ENCODE measurements at places on chromosomes 1 and 21.

- no peak for DNase-seq
Measured at GRCh38 chr1:90220496-90220895, 225.6 kb downstream of the ZNF326 start.

GRCh38 chr1:159786465-159786864 is 5.7 kb downstream of the DUSP23 start:
- DNase-seq = no peak

- no peak for DNase-seq
Measured at GRCh38 chr1:113792986-113793385, 19.3 kb downstream of the RSBN1 start.

DNA sequence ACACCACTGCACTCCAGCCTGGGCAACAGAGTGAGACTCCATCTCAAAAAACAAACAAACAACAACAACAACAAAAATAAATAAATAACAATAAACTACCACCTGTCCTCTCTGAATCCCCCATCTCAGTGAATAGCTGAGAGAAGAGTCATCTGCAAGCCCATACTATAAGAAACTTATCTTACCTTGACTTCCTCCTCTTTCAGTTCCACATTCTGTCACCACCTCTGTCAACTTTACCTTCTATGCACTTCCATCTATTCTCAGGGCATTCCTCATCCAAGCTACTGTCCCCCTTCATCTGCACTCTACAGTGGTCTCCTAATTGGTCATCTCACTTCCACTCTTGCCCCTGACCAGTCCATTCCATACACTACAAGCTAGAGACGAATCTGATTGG is 58.1 kb downstream of the KIAA0040 start:
- DNase-seq = no peak

- no peak for DNase-seq
Measured at GRCh38 chr1:16719571-16720350, 20.6 kb upstream of the RNU1-4 start.

DNA sequence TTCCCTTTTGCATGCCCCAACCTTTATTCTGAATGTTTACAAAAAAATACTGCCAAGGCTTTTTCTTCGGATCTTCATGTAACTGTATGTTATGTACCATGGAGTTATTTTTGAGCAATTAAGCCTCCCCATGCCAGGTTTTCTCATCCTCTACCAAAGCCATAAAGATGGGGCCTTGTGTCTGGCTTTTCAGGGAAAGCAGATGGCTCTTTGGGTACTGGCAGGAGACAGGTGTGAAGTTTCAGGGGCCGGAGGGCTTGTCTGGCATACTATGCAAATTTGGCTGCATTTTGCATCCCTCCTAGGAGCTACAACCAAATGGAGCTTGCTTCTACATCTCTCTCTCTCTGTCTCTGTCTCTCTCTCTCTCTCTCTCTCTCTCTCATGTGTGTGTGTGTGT is 28.1 kb upstream of the PLXNA2 start:
- DNase-seq = no peak

GRCh38 chr1:220707160-220707559 is 17.0 kb downstream of the C1orf115 start:
- DNase-seq = no peak

DNA sequence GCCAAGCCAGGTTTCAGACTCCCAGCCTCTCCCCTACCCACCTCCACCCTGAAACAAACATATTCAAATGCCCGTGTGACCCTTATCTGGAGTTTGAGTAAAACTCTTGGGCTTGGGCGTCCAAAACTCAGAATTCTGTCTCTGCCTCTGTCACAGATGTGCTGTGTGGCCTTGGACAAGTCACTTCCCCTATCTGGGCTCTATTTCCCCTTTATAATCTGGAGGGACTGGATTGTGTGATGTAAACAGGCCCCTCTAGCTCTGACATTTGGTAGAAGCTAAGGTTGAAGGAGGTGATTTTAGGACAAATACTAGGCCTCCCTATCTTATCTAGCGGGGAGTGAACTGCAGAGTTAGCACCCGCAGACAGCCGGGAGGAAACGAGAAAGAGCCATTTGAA is 67.5 kb downstream of the IGSF21 start:
- DNase-seq = no peak

- no peak for DNase-seq
Measured at GRCh38 chr1:18316764-18317163, 164.0 kb upstream of the KLHDC7A start.

DNA sequence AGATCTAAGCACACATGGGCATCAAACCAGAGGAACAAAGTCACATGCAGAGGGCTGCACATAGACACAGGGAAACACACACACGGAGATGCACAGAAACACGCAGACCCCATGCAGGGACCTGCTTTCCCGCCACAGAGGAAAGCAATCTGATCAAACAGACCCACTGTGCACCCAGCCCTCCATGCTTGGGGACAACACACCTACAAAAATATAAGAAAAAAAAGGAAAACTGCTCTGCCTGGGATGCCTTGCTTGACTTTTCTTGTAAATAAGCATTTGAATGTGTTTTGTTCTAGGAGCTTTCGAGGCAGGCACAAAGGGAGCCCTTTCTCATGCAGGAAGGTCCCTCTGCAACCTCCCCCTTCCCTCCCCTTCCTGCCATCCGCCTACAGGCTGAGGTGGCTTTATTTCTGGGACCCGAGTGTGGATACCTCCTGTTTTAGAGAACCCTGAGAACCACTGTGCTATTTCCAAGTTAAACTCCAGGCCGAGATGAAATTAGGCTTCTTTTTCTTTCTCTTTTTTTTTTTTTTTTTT is 3.5 kb upstream of the ICMT start:
- DNase-seq = no peak

- DNase-seq = no peak
Measured at GRCh38 chr21:34133392-34133791, 60.0 kb downstream of the MRPS6 start.

GRCh38 chr1:74579425-74579824 is 67.0 kb upstream of the LRRC53 start:
- DNase-seq = no peak

DNA sequence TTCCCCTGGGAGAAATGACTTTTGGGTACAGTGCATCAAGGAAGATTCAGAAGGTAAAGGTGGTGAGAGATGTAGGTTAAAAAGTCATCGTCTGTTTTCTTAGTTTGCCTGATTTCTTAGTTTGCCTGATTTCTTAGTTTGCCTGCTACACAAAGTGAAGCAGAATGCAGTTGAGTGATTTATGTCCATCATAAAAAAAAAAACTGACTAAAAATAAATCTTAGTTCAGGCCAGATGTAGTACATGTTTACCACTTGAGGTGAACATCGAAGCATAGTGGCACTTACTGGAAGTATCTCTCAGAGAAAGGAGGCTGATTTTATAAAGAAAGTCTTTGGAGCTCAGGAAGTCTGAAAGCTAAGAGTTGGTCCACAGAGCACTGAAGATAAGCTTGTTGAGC is 79.5 kb downstream of the LRRC8D start:
- DNase-seq = no peak

DNA sequence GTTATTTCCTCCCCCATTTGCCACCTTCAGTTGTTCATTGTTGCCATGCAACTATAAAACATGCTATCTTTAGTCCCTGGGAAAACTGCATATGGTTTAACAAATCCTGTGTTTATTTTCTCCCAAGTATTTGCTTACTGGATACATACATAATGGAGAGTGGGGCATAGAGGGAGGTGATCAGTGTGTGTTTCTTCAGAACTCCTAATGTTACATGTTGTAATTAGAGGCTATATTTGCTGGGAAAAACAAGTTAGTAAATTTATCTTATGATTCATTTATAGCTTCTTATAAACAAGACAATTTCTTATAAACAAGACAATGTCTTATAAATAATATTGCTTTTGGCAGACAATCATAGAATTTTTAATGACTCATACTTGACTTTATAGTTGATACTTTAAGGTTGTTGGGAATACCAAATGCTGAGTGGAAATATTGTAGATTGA is 7.3 kb upstream of the GIPC2 start:
- no peak for DNase-seq

DNA sequence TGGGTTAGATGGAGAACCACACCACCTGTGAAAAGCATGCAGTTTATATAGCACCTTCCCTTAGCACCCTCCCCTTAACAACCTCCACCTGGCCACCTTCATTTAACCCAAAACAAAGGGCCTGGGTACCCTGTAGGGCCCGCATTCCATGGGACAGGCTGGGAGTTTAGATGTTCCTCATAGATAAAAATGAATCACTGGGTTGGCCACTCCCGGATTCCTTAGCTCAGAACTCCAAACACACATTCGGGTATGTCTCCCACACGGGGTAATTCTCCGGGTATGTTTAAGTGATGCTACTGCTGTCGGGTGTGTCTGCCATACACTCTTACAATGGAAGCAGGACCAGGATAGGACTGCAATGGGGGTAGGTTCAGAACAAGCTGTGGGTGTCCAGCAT is 43.9 kb upstream of the FOXO6 start:
- no peak for DNase-seq

DNA sequence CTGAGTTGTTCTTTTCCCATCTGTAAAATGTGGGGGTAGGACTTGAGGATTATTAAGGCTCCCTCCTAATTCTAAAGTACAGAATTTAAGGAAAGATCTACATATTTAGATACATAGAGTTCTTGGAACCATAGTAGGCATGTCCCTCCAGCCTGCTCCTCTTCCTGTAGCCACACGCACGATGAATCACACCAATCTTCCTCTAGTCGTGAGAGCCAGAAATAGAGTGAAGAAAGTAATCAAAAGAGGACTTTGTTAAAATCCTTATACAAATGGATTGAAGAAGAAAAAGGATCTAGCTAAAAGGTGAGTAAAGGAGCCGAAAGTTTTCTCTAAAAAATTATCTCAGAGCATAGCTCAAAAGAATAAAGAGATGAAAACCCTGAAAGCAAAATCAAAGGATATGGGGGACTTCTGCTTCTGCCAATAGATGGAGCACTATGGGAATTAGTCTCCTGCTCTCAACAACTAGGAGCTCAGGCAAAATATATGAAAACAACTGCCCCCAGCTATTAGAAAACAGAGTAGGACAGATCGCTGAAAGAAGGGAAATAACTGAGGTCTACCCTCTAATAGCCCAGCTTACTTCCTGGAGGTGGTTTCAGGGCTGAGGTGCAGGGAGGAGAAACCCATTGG is 8.5 kb downstream of the C1orf141 start:
- DNase-seq = no peak

GRCh38 chr1:189805735-189806134 is 671.9 kb downstream of the BRINP3 start:
- no peak for DNase-seq

- DNase-seq = no peak
Measured at GRCh38 chr1:105210747-105211146, 1461.0 kb downstream of the AMY1C start.

GRCh38 chr1:92820024-92820423 is 11.8 kb upstream of the RPL5 start:
- no peak for DNase-seq

GRCh38 chr1:59505596-59506028 is 208.7 kb downstream of the FGGY start:
- DNase-seq = no peak

DNA sequence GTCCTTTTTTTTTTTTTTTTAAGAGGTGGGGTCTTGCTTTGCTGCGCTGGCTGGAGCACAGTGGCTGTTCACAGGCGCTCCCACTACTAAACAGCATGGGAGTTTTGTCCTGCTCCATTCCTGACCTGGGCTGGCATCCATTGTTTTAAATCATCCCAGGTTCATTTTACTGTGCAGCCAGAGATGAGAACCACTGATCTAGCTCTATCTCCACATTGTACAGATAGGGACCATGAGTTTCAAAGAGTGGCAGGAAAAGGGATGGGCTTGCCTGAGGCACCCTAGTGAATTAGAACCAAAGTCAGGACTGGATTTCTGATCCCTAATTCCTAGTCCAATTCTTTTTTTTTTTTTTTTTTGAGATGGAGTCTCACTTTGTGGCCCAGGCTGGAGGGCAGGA is 7.2 kb upstream of the TMEM222 start:
- DNase-seq = no peak

DNA sequence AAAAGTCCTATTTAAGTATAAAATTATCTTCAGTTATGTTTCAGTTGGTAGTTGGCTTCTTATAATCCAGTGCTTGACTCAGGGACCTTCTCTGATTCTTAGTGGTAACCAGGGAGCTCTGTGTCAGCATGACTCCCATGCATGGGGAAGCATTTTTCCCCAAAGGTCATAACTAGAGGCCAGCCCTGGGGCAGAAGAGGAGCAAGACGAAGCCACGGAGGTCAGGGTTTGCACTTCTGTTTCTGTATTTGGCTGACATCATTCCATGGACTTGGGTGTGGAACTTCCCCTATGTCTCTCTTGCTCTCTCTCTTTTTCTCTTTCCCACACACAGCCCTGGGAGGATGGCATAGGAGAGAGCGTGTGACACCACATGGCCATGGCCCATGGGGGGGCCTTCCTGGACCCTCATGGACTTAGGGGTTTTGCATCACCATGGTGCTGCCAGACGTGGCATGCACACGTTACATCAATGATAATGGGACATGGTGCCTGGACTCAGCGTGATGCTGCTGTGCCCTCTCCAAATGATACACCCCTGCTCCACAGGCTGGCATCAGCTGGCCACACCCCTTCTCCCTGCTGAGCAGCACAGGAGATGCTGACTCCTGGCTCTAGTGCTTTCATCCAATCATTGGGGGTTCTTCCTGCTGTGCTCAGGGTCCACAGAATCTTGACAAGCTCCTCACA is 260.5 kb downstream of the KCNJ6 start:
- no peak for DNase-seq

DNA sequence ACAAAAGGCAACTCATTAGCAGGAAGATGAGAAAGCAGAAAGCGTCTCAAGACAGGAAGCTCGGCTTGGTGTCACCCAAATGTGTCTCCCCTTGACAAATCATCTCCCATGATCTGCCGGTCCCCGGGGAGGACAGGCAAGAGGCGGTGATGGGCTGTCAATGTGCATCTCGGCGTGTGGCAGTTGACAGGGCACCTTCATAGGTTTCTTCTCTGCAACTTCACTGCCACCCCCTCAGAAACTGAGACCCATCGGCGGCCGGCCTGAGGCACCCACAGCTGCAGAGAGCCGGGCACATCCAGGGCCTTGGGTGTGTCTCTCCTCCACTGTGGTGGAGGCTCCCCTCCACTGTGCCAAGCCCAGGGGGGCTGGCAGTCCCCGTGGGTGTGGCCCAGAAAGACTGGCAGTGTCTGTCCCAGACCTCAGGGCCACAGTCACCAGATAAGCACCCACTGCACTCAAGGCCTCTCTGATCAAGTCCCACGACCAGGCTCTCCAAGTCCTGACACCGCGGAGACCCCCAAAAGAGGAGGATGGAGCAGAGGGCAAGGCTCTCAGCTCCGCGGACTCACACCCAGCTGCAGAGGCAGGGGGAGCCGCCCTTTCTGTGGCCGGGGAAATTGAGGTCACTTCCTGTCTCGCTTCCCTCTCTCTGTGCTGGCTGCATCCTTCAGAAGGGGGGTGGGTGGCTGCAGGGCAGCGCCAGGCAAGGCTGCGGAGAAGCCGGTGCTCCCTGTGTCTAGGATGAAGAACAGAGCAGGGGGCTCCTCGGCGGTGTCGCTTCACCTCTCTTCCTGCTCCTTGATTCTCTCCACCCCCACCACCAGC is 39.6 kb upstream of the LBR start:
- no peak for DNase-seq

Data from HFF-Myc (cell line).